ENCODE measurements at places on chromosomes 5 and 9.

DNA sequence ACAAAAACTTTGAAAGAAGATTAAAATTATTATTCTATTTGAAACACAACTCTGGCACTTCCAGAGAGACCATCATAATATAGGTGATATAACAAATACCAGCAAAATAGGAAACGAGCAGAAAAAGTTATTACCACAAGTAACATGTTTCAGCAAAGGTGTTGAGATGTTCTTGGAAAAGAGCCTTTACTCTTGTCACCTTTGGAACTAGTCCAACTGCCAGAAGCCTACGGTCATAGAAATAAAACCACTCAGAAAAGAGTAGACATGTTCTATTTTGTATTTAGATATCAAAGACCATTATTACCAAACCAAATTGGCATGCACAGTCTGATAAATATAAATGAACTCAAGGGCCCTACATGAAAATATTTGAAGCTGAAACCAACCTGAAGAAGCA lies 145.0 kb upstream of the DMAC1 start:
- DNase-seq: no peak

GRCh38 chr5:153998010-153998409 lies 40.7 kb downstream of the FAM114A2 start:
- no peak for DNase-seq

GRCh38 chr9:134403682-134404301 lies 77.5 kb downstream of the RXRA start:
- DNase-seq: peak; percentile 84

- DNase-seq: peak; percentile 47
These were observed 2.8 kb upstream of the DUSP1 start for GRCh38 chr5:172773481-172774469.
